ENCODE measurements at places on chromosomes 4 and X. TPM values are rescaled to one million over a fixed set of nuclear protein-coding genes. Genes with fewer than 3 reads are reported as not detected.

The IGSF1 gene
- 0.08 TPM for total RNA-seq

The ASB12 gene
- total RNA-seq, result not detected

The GCNA gene
- total RNA-seq, result 0.57 TPM

The HS3ST1 gene
- not detected for total RNA-seq

The HSFX1 gene
- 1.3 TPM for total RNA-seq

The C4orf51 gene
- not detected for total RNA-seq

The MAGEB10 gene
- total RNA-seq, result not detected

GRCh38 chrX:136667446-136668168 lies 19.6 kb downstream of the CD40LG start:
- DNase-seq, result no peak

DNA sequence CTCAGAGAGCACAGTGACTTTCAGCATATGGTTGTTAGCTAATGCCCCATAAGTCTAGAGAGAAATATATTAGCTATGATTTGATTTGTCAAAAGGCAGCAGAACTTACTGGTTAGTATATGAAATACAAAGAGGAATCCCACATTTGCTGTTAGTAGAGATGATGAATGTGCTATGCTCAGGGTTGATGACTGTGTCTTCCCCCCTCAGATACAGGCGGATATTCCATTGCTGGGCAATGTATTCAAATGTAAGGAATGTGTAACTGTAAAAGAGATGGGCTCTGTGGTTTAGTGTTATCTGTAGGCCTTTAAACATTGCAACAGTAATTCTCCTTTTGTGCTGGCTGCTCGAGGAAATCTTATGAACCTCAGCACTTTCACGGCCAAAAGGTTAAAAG lies 528.9 kb upstream of the ARX start:
- DNase-seq, result no peak

DNA sequence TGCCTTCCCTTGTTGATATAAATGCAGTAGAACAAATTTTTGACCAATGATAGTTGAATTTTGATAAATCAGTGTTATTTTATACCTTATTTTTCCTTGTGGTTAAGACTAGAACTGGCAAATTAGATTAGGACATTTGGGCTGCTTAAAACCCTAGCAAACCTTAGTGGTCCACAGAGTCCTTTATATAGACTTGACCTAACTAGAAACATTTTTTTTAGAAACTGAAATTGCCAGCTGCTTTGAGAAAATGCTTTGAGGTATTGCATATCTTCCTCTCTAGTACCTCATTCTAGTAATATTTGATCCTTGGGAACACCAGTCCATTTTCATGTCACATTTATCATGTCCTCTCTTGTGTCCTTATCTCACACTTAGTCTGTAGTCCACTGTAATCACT lies 580.3 kb downstream of the FSTL5 start:
- DNase-seq, result no peak

DNA sequence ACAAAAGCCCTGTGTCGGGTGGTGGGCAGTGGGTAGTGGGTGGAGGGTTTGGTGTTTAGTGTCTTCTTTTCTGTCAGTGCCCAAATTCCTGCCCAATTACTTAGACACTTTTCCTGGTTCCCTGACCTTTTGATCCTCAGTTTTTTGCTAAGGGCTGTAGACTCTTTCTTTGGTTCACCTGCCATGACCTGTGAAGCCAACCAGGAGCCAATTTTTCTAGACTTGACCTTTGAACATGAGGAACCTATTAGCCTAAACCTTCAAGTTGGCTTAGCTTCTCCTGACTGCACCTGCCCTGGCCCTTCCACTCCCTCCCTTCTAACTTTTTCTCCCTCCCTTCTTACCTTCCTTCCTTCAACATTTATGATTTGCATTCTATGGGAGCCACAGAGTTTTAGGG lies 94.5 kb downstream of the MID1IP1 start:
- no peak for DNase-seq

- no peak for DNase-seq
These were observed 194.0 kb upstream of the BOD1L1 start for GRCh38 chr4:13821522-13821921.

- DNase-seq, result no peak
These were observed 144.6 kb upstream of the KIT start for GRCh38 chr4:54513204-54513603.

- no peak for DNase-seq
These were observed 10.5 kb upstream of the ADD1 start for GRCh38 chr4:2832981-2833670.

- no peak for DNase-seq
These were observed 38.7 kb downstream of the RTL9 start for GRCh38 chrX:110397339-110397738.

- DNase-seq, result no peak
These were observed 17.9 kb upstream of the YTHDC1 start for GRCh38 chr4:68367835-68368234.

GRCh38 chrX:68598841-68599240 lies 48.6 kb upstream of the STARD8 start:
- no peak for DNase-seq

GRCh38 chrX:100924375-100924774 lies 4.3 kb downstream of the XKRX start:
- no peak for DNase-seq

GRCh38 chrX:3563451-3563850 lies 150.0 kb downstream of the PRKX start:
- no peak for DNase-seq

DNA sequence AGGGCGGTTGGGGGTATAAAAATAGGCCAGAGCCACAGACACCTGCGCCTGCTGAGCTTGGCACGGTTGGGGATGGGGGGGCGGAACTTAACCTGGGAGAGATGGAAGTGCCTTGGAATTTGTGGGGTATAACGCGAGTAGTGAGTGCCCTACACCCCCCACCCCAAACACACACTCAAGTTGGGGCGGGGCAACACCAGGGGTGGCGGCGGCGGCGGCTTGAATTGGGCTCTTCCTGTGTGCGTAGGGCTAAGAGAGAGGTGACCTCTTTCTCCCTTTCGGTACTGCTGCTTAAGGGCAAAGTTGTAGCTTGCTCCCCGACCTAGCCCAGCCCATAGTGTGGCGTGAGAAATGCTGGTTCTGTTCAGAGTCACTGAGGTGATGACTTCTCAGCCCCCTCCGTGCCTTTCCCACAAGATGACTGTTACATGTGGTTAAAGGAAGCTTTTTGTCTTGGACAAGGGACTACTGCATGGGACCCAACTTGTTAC lies 839 bp downstream of the STK26 start:
- DNase-seq, result peak; percentile 54

DNA sequence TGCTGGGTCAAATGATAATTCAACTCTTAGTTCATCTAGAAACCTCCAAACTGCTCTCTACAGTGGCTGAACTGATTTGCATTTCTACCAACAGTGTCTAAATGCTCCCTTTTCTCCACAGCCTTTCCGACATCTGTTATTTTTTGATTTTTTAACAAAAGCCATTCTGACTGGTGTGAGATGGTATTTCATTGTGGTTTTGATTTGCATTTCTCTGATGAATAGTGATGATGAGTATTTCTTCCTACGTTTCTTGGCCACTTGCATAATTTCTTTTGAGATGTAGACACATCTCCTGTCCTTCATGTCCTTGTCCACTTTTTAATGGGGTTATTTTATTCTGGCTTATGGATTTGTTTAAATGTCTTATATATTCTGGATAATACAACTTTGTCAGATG lies 298.2 kb upstream of the ARSJ start:
- no peak for DNase-seq

DNA sequence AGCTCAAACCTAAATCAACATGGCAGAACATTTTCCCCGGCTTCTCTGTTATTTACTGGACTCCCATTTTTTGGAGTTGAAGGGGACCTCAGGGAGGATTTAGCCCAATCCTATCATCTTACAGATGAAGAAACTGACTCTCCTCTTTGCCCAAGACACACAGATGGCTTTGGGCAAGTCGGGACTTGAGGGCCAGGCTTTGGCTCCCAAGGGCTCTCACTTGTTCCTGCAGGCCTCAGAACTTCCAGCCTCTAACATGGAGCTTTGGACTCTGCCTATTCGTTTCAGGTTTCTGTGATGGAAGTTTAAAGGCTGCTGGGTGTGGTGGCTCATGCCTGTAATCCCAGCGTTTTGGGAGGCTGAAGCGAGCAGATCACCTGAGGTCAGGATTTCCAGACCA lies 59.5 kb downstream of the RHOH start:
- no peak for DNase-seq

DNA sequence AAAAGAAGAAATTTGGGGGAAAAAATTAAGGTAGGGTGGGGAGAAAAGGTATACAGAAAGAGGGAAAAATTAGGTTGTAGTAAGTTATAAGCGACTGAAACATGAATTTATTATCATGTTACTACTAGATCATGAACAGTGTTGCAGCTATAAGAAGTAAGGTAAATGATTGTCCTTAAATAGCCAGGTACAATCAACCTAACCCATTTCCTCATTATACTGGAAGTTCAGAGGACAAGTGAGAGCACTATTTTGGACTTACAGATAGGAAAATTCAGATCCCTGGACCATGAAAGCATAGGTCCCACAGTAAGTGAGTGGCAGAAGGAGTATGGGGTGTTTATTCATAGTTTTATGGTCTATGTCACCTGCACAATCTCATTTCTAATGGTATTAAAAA lies 23.5 kb downstream of the PIR start:
- no peak for DNase-seq

DNA sequence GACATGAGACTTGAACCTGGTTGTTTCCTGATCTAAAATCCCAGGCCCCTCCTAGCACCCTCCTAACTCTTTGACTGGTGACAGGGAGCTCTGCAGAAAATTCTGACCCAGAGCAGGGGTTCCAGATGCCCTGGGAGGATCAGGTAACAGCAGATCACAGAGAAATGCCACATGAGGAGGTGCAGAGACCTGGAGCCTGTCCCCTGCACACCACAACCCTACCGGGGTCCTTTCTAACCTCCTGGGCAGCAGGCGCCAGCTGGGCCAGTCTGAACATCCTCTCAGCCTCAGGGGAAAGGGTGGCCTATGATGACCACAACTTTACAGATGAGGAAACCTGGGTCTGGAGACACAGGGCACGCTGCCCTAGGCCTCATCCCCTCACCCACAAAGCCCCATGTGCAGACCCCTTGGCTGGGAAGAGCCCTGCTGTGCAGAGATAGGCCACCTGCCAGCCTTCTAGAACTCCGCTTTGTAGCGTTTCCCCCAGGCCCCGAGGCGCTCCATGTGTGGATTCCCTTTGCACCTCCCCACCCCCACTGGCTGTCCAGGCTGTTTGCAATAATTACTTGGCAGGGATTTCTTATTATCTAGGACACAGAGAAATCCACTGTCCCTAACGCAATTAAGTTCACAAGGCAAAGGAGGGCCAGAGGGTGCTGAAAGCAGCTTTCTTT lies 36.5 kb downstream of the WDR1 start:
- DNase-seq, result peak; percentile 72

DNA sequence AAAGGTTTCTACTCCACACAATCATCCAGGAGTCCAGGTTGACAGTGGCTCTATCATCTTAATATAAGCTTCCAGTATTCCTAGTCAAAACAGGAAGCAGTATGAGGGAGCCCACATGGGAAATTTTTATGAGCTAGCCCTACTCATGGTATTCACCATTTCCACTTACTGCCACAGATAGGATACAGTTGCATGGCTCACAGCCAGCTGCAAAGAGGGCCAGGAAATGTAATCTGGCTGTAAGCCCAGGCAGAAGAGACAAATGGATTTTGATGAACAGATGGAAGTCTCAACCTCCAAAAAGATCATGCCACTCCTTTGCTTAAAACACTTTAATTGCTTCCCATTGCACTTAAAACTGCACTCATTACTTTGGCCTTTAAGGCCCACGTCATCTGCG lies 150.6 kb downstream of the ADAMTS3 start:
- no peak for DNase-seq

GRCh38 chrX:55220119-55220794 lies at the start of gene PAGE5:
Gene PAGE5, plus strand, starts transcription at chrX:55220346. Its CDS starts 1,037 bp downstream, at chrX:55221383.
- DNase-seq, result no peak

- no peak for DNase-seq
These were observed 127.8 kb downstream of the UBE2K start for GRCh38 chr4:39825741-39826231.

DNA sequence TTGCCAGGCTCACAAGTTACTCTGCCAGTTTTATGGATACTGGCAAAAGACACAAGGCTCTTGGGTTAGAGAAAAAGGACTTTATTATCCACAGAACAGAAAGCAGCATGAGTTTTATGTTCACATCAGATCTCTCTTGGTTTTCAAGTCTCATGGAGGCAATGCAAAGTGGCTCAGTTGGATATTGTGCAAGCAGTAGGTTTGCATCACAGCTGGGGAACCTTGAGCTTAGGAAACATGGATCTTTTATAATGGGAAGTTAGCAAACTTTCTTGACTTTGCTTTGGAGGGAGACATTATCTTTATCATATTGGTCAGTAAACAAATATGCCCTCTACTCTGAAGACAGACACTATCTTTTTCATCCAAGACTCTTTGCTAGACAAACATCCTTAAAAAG lies 109.2 kb upstream of the GRPR start:
- no peak for DNase-seq

GRCh38 chr4:111630705-111631104 lies 514.5 kb upstream of the FAM241A start:
- DNase-seq, result no peak

DNA sequence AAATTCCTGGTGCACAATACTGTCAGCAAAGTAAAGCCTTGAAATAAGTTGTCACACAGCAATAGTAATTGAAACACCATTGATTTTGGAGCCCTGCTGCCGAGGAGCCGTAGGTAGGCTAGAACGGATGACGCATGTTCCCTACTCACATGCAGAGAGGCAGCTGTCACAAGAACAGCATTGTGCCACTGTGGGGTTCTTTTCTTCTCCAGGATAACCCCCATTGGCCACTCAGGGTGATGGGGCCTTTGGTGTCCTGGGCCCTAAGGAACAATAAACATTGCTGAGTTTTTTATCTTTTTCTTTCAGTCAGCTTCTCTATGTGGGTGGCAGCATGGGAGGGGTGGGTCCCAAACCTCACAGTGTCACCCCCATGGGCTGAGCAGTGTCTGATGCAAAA lies 542.3 kb downstream of the BCOR start:
- DNase-seq, result no peak

- DNase-seq, result no peak
These were observed 72.7 kb upstream of the MAD2L1 start for GRCh38 chr4:120139392-120139791.

- no peak for DNase-seq
These were observed 20.1 kb upstream of the UVSSA start for GRCh38 chr4:1326751-1327525.

- DNase-seq, result no peak
These were observed 608 bp downstream of the TAF1 start for GRCh38 chrX:71366674-71367256.

DNA sequence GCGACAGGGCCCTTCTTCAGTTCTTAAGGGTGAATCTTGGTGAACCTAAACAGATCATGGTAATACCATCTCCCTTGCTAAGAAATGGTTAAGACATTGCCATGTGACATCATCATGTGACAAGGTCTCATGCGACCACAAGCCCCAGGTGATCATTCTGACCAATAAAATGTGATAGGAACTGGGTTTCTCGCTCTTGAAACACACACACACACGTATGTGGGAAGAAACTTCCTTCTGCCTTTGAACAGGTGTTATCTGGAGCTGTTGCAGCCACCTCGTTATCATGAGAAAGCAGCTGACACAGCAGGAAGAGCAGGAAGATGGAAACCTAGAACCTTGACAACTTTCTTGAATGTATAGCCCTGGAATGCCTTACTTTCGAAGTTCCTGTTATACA lies 10.2 kb downstream of the SOD3 start:
- no peak for DNase-seq

Data from suprapubic skin (tissue), 4 donors.